ENCODE measurements at places on chromosomes 13 and 19.

DNA sequence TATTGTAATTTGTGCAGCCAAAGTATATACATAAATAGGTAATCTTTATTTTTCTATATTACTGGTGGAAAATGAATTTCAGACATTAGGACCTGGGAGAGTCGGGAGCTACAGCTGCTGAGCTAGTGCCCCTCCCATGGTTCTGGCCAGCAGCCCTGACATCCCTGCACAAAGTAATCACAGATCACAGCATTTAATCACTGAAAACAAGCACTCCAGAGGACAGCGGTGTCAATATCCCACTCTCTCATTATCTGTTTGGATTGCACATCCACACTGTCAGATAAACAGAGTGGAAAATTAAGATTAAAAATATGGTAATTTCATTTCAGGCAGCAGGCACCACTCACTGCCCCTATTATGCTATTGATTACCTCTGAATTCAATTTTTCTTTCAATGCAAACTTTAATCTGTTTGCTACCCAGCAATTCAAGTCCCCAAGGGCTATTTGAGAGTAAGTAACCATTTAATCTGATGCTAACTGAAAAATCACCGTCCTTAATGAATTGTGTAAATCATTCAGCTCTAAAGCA is 254.1 kb upstream of the SOX21 start:
- DNase-seq: no peak

- DNase-seq: no peak
These were observed 26.8 kb downstream of the PEX11G start for GRCh38 chr19:7461841-7462629.

DNA sequence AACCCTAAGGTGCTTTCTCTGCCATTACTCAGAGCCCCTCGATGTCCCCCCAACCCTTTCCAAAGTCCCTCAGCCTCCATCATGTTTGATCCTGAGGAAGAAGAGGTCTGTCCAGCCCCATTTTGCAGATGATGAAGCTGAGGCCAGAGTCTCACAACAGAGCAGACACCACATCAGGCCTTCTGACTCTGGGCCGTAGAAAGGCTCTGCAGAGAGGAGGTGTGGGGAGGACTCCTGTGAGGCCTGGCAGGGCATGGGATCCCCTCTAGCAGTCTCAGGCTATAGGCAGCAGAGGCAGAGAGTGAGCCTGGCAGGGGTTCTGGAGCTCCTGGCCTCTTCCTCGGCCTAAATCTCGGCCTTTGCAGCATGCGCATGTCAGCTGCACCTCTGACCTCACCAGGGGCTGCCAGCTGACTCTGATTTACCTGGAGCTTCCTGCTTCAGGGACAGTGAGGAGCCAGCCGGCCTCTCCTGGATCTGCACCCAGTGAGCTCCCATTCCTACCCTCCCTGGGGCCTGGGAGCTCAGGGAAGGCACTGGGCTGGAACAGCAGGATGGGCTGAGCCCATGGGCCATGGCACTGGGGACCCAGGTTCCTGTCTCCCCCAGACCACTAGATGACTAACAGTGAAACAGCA is 41.7 kb upstream of the VSTM2B start:
- DNase-seq: no peak

DNA sequence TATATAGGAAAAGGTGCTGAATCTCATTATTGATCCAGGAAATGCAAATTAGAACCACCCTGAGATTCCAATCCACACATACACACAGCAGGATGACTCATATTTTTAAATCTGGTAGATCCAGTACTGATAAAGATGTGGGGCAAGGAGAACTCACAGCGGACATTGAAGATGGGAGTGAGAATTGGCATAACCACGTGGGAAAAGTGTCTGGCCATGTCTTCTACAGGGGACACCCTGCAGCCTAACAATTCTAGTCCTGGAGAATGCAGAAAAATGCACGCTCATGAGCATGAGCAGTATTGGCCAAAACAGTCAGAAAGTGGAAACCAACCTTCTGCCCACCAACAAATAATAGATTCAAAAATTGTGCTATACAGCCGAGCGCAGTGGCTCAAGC is 13.5 kb upstream of the BCL3 start:
- DNase-seq: no peak

DNA sequence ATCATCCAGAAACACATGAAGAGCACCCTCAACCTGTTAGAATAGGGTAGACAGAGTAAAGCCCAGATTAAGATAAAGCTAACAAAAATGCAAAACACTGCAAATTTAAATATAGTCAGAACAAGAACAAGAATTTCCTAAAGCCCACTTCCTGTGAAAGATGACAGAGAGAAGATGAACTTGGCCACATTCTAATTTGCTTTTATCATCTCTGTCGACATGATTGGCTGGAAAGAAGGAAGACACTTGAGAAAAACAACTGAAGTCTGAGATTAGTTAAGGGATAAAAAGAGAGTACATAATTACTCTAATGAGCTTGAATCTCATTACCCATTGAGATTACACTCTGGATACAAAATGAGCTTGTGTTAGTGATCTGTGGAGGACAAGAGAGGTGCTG is 537.6 kb downstream of the KLF5 start:
- DNase-seq: no peak

GRCh38 chr13:99144306-99144705 is 56.3 kb upstream of the UBAC2 start:
- DNase-seq: no peak

- no peak for DNase-seq
These were observed 3.9 kb upstream of the CERS1 start for GRCh38 chr19:18899624-18900560.

- peak; percentile 100 for DNase-seq
These were observed at the start of gene AKAP8L for GRCh38 chr19:15418579-15419412. Gene AKAP8L, minus strand, starts transcription at chr19:15418988. Its CDS starts 65 bp downstream, at chr19:15418923.

GRCh38 chr19:31220540-31220939 is 128.7 kb downstream of the TSHZ3 start:
- no peak for DNase-seq

GRCh38 chr19:10010247-10010691 is at the start of gene COL5A3:
Gene COL5A3, minus strand, starts transcription at chr19:10010504. Its CDS starts 119 bp downstream, at chr19:10010385.
- peak; percentile 51 for DNase-seq

- no peak for DNase-seq
These were observed 17.9 kb upstream of the LILRB1 start for GRCh38 chr19:54612428-54612827.

DNA sequence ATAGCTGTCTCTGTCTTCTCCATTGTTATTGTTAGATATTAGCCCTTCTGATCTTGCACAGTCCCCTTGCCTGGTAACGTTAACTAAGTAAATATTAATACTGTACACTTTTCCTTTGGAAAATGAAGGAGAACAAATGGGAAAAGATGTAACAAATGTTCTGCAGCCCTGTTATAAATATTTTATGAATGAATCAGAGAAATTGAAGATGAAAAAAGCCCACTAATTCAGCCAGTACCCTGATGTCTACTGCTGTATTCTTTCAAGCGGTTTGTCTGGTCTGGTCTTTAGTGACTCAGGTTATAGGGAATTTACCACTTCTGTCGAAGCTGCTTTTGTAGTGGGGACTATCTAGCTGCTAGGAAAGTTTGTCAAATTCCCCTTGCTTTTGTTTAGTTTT is 121.0 kb downstream of the COG6 start:
- peak; percentile 90 for DNase-seq

DNA sequence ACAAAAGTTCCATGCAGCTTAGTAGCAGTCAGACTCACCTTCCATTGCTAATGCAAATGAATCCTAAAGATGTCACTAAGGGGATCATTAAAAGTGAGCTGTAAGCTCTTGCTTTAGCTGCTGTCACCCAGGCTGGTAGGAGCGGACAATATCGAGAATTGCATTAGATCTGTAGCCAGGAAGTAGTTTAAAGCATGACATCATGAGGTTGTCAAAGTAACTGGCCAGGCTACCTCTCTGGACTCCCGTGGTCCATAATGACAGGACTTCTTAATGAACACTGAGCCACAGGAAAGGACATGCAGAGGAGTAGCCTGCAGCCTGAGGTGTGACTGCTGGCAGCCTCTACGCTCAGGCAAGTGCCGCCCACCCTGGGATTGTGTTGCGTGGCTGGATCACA is 522.3 kb upstream of the NBEA start:
- DNase-seq: no peak

GRCh38 chr19:13827656-13828055 is 32.4 kb downstream of the ZSWIM4 start:
- DNase-seq: no peak

- DNase-seq: no peak
These were observed 472.2 kb downstream of the TDRD3 start for GRCh38 chr13:60869225-60869624.

DNA sequence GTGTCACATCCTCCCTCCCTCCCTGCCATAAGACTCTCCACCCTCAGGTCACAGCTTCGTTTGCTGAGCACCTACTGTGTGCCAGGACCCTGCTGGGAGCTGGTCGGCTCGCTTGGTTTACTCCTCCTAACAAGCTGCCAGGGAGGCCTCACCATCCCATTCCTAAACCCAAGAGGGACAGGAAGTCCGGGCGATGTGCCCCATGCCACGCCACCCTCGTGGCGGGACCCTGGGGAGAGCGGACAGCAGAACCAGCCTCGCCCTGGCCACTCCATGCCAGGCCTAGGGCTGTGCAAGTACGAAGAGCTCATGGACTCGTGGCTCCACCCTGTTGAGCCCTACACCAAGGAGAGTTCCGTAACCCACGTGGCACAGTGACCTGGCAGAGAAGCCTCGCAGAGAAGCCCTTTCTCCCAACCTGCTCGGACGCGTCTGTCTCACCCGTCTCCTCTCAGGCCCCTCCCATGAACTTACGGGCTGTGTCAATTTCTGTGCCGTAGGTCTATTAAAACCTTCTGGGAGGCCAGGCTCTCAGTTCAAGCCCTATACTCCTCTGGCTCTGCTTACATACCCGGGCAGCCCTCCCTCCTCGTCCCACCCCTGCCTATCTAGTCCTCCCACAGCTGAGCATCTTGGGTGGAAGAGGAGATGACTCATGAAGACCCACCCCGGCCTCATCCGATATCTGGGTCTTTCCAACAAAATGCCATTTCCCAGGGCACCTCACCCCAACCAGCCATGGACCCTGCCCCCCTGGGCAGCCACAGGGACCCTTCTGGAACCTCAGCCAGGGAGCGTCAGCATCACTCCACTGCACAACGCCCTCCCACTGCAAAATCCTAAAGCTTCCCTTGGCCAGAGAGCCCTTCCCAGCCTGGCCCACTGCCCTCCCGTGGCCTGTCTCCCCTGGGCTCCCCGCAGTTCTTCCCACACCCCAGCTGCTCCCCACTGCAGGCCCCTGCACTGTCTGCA is 2.6 kb downstream of the UBXN6 start:
- DNase-seq: peak; percentile 51

DNA sequence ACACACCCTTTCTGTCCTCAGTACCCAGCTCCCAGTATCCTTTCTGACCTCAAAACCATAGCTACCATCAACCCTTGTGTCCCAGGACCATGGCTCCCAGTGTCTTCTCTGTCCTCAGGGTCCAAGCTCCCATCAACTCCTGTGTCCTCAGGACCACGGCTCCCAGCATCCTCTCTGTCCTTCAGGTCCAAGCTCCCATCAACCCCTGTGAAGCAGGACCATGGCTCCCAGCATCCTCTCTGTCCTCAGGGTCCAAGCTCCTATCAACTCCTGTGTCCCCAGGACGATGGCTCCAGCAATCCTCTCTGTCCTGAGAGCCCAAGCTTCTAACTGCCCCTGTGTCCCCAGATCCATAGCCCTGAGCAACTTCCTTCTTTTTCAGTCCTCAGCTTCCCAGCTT is 1.7 kb upstream of the CADM4 start:
- no peak for DNase-seq

DNA sequence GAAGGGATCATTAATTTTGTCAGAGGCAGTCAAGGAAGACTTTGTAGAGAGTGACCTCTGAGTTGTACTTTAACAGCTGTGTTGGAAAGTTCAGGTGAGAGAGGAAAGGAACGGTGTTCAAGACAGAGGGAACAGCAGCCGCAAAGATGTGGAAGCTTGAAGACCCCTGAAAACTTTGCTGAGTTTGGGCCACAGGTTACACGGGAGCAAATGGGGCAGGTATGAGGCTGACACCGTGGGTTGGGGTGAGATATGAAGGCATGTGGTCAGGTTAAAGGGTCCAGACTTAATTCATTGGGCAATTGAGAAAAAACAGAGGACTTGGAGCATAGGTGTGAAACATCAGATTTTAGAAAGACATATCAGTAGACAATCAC is 72.0 kb upstream of the SERP2 start:
- DNase-seq: no peak

GRCh38 chr19:11345122-11345803 is 805 bp downstream of the TMEM205 start:
- no peak for DNase-seq

- no peak for DNase-seq
These were observed 2.8 kb upstream of the ERFL start for GRCh38 chr19:41930926-41931592.

DNA sequence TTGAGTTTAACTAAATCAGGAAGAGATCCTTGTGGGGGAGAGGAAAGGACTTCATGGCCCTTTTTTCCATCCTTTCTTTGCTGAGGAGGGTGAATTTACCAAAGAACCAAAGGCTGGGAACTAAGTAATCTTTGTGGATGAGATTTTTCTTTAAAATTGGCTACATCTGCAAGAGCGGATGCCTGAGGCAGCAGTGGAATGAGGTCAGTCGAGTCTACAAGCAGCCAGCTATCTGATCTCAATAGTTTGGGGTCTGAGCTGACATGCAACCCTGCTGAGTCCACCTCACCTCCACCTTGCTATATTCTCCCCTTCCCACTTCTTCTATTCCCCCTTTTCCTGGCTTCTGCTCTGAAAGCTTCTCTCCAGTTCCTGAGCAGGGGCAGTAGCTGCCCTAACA is 3.6 kb upstream of the DNAJC15 start:
- DNase-seq: peak; percentile 19

DNA sequence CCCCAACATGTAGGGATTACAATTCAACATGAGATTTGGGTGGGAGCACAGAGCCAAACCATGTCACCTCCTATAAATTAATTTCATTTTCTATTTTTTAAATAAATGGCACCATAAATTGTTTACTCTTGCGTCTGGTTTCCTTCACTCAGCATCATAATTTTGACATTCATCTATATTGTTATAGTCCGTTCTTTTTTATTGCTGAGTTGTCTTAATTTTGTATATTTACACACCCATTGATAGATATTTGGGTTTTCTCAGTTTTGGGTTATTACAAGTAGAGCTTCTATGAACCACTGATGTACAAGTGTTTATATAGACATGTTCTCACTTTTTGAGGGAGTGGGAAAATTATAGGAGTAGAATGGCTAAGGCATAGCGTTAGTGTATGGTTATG is 445.4 kb downstream of the MYO16 start:
- DNase-seq: no peak

DNA sequence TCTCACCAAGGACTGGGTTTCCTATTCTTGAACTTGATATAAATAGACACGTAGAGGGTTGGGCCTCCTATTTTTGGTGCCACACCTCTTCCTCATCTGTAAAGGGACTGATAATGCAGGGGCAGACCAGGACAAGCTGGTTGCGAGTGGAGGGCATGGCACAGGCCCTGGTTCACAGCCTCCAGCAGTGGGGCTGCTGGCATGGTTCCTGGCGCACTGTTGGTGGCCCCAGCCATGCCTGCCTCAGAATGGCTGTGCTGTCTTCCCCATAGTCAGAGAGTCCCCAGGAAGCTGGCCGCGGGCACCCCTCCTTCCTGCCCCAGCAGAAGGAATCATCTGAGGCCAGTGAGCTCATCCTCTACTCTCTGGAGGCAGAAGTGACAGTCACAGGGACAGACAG is 10.5 kb upstream of the OVOL3 start:
- DNase-seq: no peak

GRCh38 chr13:51003642-51004041 is 94.1 kb downstream of the RNASEH2B start:
- DNase-seq: no peak

- no peak for DNase-seq
These were observed 4.3 kb downstream of the ZSCAN1 start for GRCh38 chr19:58037927-58038687.
